ENCODE measurements at places on chromosomes 5 and 9. TPM values are rescaled to one million over a fixed set of nuclear protein-coding genes. Genes with fewer than 3 reads are reported as not detected.

GRCh38 chr9:126226991-126227936, 99.4 kb upstream of the MVB12B start:
- no peak overlapping the region for H3K27ac ChIP-seq
- no peak for DNase-seq
- peaks cover 3% of the 10 kb centered on the region for H3K4me1 ChIP-seq

DNA sequence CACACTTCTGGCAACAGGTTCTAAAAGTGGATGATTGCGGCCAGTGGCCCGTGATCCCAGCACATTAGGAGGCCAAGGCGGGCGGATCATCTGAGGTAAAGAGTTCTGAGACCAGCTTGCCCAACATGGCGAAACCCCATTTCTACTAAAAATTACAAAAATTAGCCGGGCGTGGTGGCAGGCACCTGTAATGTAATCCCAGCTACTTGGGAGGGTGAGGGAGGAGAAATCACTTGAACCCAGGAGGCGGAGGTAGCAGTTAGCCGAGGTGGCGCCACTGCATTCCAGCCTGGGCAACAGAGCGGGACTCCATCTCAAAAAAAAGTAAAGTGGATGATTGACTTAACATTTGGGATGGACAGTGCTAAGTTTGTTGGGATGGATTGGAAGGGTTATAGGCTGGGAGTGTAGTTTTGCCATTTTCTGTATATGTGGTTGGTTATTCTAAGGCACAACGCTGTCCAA, 3.4 kb downstream of the MATR3 start:
- H3K27ac ChIP-seq: peak overlapping the region; percentile 25
- H3K36me3 ChIP-seq: no peaks in the 10 kb centered on the region
- peaks cover 80% of the 10 kb centered on the region for H3K4me1 ChIP-seq
- H3K4me3 ChIP-seq: peak overlapping the region; percentile 18
- no peak for DNase-seq

DNA sequence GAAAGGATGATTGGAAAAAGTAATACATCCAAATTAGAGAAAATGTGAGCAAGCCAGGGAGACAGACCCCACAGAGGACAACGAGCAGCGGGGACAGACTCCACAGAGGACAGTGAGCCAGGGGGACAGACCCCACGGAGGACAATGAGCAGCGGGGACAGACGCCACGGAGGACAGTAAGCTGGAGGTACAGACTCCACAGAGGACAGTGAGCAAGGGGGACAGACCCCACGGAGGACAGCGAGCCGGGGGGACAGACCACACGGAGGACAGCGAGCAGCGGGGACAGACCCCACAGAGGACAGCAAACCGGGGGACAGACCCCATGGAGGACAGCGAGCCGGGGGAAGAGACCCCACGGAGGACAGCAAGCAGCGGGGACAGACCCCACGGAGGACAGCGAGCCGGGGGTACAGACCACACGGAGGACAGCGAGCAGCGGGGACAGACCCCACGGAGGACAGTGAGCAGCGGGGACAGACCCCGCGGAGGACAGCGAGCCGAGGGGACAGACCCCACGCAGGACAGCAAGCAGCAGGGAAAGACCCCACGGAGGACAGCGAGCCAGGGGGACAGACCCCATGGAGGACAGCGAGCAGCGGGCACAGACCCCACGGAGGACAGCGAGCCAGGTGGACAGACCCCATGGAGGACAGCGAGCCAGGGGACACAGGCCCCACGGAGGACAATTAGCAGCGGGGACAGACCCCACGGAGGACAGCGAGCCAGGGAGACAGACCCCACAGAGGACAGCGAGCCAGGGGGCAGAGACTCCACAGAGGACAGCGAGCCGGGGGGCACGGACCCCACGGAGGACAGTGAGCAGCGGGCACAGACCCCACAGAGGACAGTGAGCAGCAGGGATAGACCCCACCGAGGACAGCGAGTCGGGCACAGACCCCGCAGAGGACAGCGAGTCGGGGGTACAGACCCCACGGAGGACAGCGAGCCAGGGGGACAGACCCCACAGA, 1.9 kb upstream of the ZDHHC11 start:
- no peak overlapping the region for H3K27ac ChIP-seq
- no peaks in the 10 kb centered on the region for H3K36me3 ChIP-seq
- no peak overlapping the region for H3K4me3 ChIP-seq
- H3K27me3 ChIP-seq: no peaks in the 10 kb centered on the region
- H3K4me1 ChIP-seq: no peaks in the 10 kb centered on the region

DNA sequence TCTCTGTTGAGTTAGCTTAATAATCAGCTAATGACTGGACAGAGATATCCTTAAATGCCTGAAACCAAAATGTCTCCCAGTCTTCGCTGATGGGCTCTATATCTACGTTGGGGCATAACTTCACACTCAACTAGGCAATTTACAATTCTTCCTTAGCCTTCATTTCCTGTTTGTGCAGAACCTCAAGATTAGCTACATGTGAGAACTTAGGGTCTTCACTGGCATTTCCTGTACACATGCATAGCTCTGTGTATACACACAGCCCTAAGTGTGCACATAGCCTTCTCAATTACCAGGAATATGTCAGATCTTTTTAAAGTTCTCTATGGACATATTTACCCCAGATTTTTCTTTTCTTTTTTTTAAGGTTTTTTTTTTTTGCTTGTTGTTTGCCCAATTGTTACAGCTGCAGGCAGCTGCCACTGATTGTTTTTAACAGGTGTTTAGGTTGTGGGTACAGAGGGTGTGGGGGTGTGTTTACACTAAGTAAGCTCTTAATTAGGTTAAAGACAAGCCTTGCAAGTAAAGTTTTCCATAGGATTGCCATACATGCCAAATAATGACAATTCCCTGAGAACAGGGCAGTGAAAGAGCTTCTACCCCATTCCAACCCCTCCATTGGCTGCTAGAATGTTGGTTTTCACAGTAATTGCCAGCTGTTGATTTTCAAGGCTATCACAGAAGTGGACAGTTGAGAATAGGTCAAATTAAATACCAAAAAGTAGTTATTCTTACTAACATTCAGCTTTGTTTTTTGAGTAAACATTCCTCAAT, 441.0 kb downstream of the TLE4 start:
- no peaks in the 10 kb centered on the region for H3K4me1 ChIP-seq
- no peak for DNase-seq
- no peak overlapping the region for H3K4me3 ChIP-seq
- H3K36me3 ChIP-seq: no peaks in the 10 kb centered on the region

DNA sequence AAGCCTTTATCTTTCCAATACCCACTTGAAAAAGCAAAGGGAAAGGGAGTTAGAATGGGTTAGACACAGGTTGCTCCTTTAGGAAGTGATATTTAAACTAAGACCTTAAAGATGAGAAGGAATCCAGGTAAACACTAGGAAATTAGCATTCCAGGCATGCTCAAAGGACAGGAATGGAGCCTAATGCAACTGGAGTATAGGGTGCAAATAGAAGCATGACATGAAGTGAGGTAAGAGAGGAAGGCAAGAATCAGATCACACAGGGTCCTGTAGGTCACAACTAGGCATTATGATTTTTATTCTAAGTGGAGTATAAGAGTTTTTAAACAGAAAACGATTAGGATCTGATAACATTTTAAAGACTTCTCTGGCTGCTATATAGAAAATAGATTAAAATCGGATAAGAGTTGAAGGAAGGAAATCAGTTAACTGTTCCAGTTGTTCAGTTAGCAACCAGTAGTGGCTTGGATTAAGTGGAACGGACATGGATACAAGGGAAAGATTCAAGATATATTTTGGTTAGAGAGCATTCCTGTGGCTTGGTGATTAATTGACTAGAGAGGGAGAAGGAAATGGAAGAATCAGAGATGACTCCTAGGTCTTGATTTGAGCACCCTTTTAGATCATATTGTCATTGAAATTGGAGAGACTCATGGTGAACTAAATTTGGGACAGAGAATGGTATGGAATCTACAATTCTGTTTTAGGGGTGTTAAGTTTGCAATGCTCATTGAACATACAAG, 95.9 kb downstream of the FBXO4 start:
- H3K4me3 ChIP-seq: no peak overlapping the region
- no peak overlapping the region for H3K27ac ChIP-seq
- no peaks in the 10 kb centered on the region for H3K4me1 ChIP-seq
- no peaks in the 10 kb centered on the region for H3K36me3 ChIP-seq

GRCh38 chr5:33850100-33850594, 41.6 kb downstream of the ADAMTS12 start:
- H3K36me3 ChIP-seq: no peaks in the 10 kb centered on the region
- H3K27me3 ChIP-seq: no peaks in the 10 kb centered on the region
- H3K4me1 ChIP-seq: peaks cover 10% of the 10 kb centered on the region
- H3K4me3 ChIP-seq: no peak overlapping the region

The TTF1 gene
- 22.2 TPM for total RNA-seq

The SPATA6L gene
- 3.4 TPM for total RNA-seq
